ENCODE measurements at places on chromosomes 16 and 17. TPM values are rescaled to one million over a fixed set of nuclear protein-coding genes. Genes with fewer than 3 reads are reported as not detected.

ANKRD13B gene
- 6.0 TPM for total RNA-seq

CCL13 gene
- not detected for total RNA-seq

SULT1A3 gene
- 32.3 TPM for total RNA-seq

SECTM1 gene
- total RNA-seq, result 0.86 TPM

TBX21 gene
- total RNA-seq, result 22.8 TPM

C16orf54 gene
- 84.2 TPM for total RNA-seq

MPRIP gene
- 210 TPM for total RNA-seq

TNFRSF13B gene
- not detected for total RNA-seq

GUCY2D gene
- total RNA-seq, result not detected

DNA sequence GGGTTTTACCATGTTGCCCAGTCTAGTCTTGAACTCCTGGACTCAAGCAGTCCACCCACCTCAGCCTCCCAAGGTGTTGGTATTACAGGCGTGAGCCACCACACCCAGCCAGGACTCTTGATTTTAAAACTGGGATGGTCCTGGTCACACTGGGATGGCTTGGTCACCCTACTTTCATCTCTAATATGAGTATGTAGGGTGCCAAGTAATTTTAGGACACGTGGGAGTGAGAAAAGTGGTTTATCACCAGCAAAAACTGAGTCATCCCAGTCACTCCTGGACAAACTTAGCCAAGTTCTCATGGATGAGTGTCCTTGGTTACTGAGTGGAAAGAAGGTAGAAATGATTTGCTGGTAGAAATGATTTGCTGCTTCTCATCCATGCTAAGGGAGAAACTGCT lies 9.9 kb downstream of the CLEC19A start:
- H3K27me3 ChIP-seq, result peaks cover 7% of the 10 kb centered on the region
- H3K4me1 ChIP-seq, result peaks cover 3% of the 10 kb centered on the region
- no peak for DNase-seq
- H3K27ac ChIP-seq, result no peak overlapping the region
- no peaks in the 10 kb centered on the region for H3K36me3 ChIP-seq

- H3K27me3 ChIP-seq, result no peaks in the 10 kb centered on the region
- peaks cover 4% of the 10 kb centered on the region for H3K36me3 ChIP-seq
- no peak for DNase-seq
- peaks cover 3% of the 10 kb centered on the region for H3K4me1 ChIP-seq
Observed at GRCh38 chr17:57125866-57126265, 40.8 kb downstream of the AKAP1 start.

DNA sequence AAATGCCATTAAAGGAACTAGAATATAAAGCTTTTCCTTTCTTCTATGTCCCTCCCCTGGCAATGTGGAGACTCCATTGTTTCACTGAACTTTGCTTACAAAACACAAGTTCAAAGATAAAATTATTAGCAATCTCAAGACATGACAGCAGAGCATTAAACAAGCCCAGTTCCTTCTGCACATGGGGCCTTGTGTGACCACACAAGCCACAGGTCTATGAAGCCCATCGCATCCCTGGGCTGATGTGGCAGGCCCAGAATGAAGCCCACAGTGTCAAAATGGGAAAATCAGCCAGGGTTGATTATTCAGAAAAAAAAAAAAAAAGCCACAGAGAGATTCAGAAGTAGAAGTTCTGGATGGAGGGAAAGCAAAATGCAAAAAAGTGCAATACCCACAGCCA lies 12.9 kb upstream of the SLC39A11 start:
- H3K27me3 ChIP-seq, result no peaks in the 10 kb centered on the region
- DNase-seq, result no peak
- H3K4me3 ChIP-seq, result no peak overlapping the region
- H3K27ac ChIP-seq, result no peak overlapping the region

- no peak overlapping the region for H3K27ac ChIP-seq
- no peaks in the 10 kb centered on the region for H3K36me3 ChIP-seq
- no peak overlapping the region for H3K4me3 ChIP-seq
- H3K27me3 ChIP-seq, result no peaks in the 10 kb centered on the region
- no peak for DNase-seq
- no peaks in the 10 kb centered on the region for H3K4me1 ChIP-seq
Observed at GRCh38 chr16:78842950-78843349, 743.5 kb downstream of the WWOX start.

DNA sequence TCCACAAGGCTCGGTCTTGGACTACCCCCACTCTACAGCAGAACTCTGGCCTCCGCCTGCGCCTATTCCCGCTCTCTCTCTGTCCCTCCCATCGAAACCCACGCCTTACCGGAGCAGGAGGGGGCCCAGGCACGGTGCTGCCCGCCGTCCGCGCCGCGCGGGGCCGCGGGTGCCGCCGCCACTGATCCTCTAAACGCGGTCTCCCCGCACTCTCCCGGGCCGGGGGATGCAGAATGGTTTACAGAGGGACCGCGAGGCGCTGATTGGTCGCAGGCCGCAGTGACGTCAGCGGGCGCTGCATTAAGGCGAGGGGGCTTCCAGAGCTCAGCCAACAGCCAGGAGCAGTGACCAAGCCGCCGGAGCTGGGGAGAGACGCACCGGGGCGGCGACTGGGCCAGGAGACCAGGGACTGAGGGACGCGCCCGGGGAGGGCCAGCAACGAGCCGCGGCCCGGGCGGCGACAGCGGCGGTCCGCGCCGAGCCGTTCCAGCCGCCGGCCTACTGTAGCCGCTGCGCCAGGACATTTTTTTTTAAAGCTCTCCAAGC lies 747 bp upstream of the LHX1 start:
- H3K4me1 ChIP-seq, result peaks cover 50% of the 10 kb centered on the region
- peaks cover 93% of the 10 kb centered on the region for H3K27me3 ChIP-seq
- H3K36me3 ChIP-seq, result peaks cover 8% of the 10 kb centered on the region

- peak overlapping the region; percentile 90 for H3K4me3 ChIP-seq
- peak; percentile 75 for DNase-seq
- peaks cover 30% of the 10 kb centered on the region for H3K4me1 ChIP-seq
Observed at GRCh38 chr17:80264205-80265075, 3.8 kb downstream of the RNF213 start.

- no peak overlapping the region for H3K4me3 ChIP-seq
- DNase-seq, result no peak
- H3K36me3 ChIP-seq, result no peaks in the 10 kb centered on the region
- H3K4me1 ChIP-seq, result peaks cover 4% of the 10 kb centered on the region
- H3K27ac ChIP-seq, result no peak overlapping the region
Observed at GRCh38 chr16:77227745-77228144, 28.5 kb downstream of the SYCE1L start.

DNA sequence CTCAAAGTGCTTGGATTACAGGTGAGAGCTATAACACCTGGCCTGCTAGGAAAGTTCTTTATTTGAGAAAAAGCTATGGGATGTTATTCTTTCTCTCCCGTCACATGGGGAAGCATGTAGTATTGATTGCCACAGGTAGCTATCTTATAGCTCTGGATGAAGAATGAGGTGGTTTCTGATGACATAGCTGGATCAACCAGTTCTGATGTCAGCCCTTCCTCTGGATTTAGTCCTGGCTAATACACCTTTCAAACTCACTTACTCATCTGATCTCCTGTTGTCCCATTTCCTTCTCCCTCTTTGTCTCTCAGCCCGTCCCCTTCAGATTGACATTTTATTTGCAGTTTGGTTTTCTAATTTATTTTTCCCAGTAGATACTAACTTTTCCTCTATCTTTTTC lies 14.1 kb upstream of the PPM1D start:
- H3K27me3 ChIP-seq, result peaks cover 3% of the 10 kb centered on the region
- no peak overlapping the region for H3K27ac ChIP-seq
- no peak overlapping the region for H3K4me3 ChIP-seq
- DNase-seq, result no peak
- H3K4me1 ChIP-seq, result no peaks in the 10 kb centered on the region
- no peaks in the 10 kb centered on the region for H3K36me3 ChIP-seq

DNA sequence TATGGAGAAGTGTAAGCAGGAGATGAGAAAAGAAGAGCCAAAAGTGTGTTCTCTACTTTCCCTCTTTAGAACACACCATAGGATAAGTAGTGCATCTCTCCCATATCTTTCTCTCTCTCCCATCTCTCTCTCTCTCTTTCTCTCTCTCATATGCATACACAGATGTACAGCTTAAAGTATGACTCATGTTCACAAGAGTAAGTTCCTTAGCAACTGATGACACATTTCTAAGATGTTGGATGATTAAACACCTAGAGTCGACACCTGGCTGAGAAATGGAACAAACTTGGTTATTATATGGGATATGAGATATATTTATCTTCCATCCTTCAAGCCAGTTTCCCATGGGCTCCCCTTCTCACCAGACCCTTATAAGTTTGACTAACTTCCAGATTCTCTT lies 113.5 kb downstream of the TMEM132E start:
- H3K36me3 ChIP-seq, result no peaks in the 10 kb centered on the region
- DNase-seq, result no peak
- H3K27ac ChIP-seq, result no peak overlapping the region

GRCh38 chr17:45833920-45834319 lies 10.8 kb upstream of the SPPL2C start:
- H3K36me3 ChIP-seq, result no peaks in the 10 kb centered on the region
- DNase-seq, result no peak
- no peak overlapping the region for H3K27ac ChIP-seq
- no peak overlapping the region for H3K4me3 ChIP-seq
- H3K4me1 ChIP-seq, result no peaks in the 10 kb centered on the region

- H3K4me1 ChIP-seq, result no peaks in the 10 kb centered on the region
- H3K27me3 ChIP-seq, result no peaks in the 10 kb centered on the region
- no peak overlapping the region for H3K27ac ChIP-seq
- no peak overlapping the region for H3K4me3 ChIP-seq
- no peaks in the 10 kb centered on the region for H3K36me3 ChIP-seq
Observed at GRCh38 chr16:57949595-57950238, 21.2 kb downstream of the CNGB1 start.

GRCh38 chr16:81401035-81401950 lies 43.3 kb upstream of the CMIP start:
- H3K4me1 ChIP-seq, result peaks cover 2% of the 10 kb centered on the region
- no peak overlapping the region for H3K27ac ChIP-seq
- peaks cover 9% of the 10 kb centered on the region for H3K27me3 ChIP-seq
- H3K36me3 ChIP-seq, result no peaks in the 10 kb centered on the region
- H3K4me3 ChIP-seq, result no peak overlapping the region
- no peak for DNase-seq

- peaks cover 4% of the 10 kb centered on the region for H3K27me3 ChIP-seq
- no peak overlapping the region for H3K27ac ChIP-seq
- H3K4me3 ChIP-seq, result no peak overlapping the region
- no peaks in the 10 kb centered on the region for H3K4me1 ChIP-seq
- DNase-seq, result no peak
Observed at GRCh38 chr17:38465391-38466345, 37.4 kb downstream of the ARHGAP23 start.

- no peak overlapping the region for H3K4me3 ChIP-seq
- H3K27ac ChIP-seq, result no peak overlapping the region
- H3K4me1 ChIP-seq, result no peaks in the 10 kb centered on the region
- DNase-seq, result no peak
- no peaks in the 10 kb centered on the region for H3K27me3 ChIP-seq
- H3K36me3 ChIP-seq, result no peaks in the 10 kb centered on the region
Observed at GRCh38 chr16:88499292-88499691, 46.2 kb downstream of the ZFPM1 start.

DNA sequence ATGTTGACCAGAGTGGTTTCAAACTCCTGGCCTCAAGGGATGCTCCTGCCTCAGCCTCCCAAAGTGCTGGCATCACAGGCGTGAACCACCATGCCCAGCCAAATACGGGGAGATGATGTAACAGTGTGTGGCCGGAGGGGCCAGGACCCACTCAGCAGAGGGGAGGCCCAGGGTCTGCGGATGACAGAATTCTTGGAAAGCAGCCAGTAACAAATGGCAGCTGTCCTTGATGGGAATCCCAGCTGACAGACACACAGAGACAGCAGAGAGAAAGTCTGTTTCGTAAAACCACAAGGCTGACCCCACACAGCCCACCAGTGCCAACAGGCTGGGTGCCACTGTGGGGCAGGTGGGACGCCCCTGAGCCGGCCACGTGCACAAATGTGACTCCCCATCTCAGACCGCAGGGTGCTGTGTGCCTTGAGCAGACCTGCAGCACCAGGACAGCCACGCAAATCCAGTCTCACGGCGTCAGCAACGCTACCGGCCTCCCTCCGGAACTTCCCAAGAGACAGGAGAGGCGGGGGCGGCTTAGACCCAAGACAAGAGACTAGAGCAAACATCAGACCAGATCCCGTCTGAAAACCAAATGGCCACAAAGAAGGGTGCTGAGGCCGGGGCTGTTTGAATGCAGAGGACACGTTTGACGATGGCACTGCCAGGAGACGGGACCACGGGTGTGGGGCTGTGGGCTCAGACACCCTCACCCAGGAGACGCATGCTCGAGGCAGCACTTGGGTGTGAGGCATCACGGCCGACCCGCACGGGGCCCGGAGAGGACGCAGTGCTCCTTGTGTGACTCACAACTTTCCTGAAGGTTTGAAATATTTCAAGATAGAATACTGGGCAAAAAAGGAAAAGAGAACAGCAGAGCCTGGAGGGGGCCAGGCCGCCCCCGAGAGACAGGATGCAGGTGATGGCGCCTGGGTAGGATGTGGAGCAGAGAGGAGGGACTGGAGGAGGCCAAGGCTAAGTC lies 24.6 kb downstream of the CTU2 start:
- no peak overlapping the region for H3K27ac ChIP-seq
- DNase-seq, result no peak
- H3K4me3 ChIP-seq, result no peak overlapping the region
- H3K27me3 ChIP-seq, result no peaks in the 10 kb centered on the region

- peaks cover 3% of the 10 kb centered on the region for H3K4me1 ChIP-seq
- DNase-seq, result no peak
Observed at GRCh38 chr17:76833747-76834146, 34.5 kb upstream of the MGAT5B start.

DNA sequence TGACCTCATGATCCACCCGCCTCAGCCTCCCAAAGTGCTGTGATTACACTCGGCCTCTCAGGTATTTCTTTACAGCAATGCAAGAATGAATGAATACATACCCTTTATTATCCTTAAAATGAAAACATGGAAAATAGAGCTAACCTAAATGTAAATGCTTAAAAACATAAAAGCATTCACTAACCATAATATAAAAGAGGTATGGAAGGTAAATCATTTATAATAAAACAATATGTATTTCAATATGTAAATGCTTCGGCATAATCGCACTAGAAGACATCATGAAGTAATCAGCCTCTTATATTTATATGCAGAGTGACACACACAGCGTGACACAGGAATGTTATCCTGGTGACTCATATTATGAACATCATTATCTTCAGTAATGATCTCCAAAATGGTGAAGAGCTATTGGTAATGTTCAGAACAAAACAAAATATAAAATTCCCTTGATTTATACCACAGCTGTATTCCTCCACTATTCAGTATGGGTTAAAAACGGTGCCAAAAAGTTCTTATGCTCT lies 53.9 kb downstream of the AIPL1 start:
- H3K27ac ChIP-seq, result no peak overlapping the region
- H3K36me3 ChIP-seq, result no peaks in the 10 kb centered on the region
- no peak for DNase-seq
- no peaks in the 10 kb centered on the region for H3K4me1 ChIP-seq
- peaks cover 7% of the 10 kb centered on the region for H3K27me3 ChIP-seq

- H3K36me3 ChIP-seq, result peaks cover 35% of the 10 kb centered on the region
- no peak for DNase-seq
- H3K4me1 ChIP-seq, result peaks cover 48% of the 10 kb centered on the region
- H3K27me3 ChIP-seq, result no peaks in the 10 kb centered on the region
- H3K27ac ChIP-seq, result peak overlapping the region; percentile 35
Observed at GRCh38 chr17:80650751-80651518, 106.3 kb downstream of the RPTOR start.

- H3K27me3 ChIP-seq, result no peaks in the 10 kb centered on the region
- DNase-seq, result no peak
Observed at GRCh38 chr16:66682271-66682670, 14.3 kb downstream of the CMTM4 start.

GRCh38 chr16:59878479-59878878 lies 1144.4 kb upstream of the GOT2 start:
- H3K4me1 ChIP-seq, result no peaks in the 10 kb centered on the region
- H3K36me3 ChIP-seq, result no peaks in the 10 kb centered on the region
- no peaks in the 10 kb centered on the region for H3K27me3 ChIP-seq
- no peak for DNase-seq
- H3K27ac ChIP-seq, result no peak overlapping the region

Measured in activated naive CD8-positive, alpha-beta T cell treated with anti-CD3 and anti-CD28 coated beads, Interleukin-2, amount 10 ng/mL, durations not matched to agents 7 days and 5 days (primary cell).